ENCODE measurements at places on chromosomes 12 and 14.

DNA sequence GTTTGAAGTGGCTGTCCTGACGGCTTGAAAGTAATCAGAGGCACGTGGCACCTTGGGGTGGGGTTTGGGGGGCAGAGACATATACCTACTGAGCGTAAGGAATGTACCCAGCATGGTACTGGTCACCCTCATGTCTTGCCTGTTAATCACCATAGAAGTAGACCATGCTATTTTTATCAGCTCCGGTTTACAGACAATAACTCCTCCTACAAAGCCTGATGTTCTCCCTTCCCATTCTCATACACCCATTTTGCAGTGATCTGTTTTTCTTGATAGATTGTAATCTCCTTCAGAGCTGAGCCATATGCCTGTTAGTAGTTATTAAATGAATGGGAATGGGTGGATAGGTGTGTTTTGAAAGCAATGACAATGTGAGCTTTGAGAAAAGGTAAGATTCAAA lies 10.5 kb downstream of the EVL start:
- DNase-seq: no peak

DNA sequence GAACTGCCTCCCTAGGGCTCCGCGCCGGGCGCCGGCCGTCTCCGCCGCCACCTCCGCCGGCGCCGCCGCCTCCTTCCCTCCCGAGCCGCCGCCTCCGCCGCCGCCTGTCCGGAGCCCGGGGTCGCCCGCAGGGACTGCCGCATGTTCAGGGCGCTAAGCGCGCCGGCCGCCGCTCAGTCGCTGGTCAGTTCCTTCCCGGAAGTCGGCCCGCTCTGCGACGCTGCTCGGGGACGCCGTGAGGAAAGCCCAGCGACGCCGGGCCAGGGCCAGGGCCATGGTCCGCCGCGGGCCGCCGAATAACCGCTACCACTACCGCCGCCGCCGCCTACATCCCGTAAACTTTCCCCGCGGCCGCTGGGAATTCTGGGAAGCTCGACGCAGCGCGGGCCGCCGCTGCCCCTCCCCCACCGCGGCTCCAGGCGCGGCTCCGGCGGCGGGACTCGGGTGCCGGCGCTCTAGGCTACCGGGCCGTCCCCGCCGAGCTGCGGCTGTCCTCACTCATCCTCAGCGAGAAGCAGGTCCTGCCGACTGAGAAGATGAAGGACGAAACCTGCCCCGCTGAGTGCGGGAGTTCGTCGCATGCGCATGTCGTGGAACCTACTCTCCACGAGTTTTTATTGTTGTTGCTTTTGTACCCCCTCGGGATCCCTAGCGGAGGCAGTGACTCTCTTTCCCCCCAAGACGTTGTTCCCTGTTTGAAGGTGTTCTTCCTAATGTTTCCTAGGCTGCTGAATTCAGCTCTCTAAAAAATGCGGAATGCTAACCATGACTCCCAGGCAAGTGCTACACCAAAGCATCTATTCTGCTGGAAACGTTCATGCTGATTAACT lies at the start of gene SAV1:
SAV1 (minus strand) TSS at position 311 of the 830 bp plus-strand sequence. CDS start 339 bp downstream, outside the sequence.
- DNase-seq: peak; percentile 52

GRCh38 chr14:89540009-89540829 lies 123.2 kb upstream of the FOXN3 start:
- no peak for DNase-seq

- DNase-seq: no peak
Measured at GRCh38 chr14:101814934-101815333, 53.4 kb downstream of the PPP2R5C start.

- DNase-seq: no peak
Measured at GRCh38 chr12:109606320-109607028, 32.9 kb downstream of the MVK start.

DNA sequence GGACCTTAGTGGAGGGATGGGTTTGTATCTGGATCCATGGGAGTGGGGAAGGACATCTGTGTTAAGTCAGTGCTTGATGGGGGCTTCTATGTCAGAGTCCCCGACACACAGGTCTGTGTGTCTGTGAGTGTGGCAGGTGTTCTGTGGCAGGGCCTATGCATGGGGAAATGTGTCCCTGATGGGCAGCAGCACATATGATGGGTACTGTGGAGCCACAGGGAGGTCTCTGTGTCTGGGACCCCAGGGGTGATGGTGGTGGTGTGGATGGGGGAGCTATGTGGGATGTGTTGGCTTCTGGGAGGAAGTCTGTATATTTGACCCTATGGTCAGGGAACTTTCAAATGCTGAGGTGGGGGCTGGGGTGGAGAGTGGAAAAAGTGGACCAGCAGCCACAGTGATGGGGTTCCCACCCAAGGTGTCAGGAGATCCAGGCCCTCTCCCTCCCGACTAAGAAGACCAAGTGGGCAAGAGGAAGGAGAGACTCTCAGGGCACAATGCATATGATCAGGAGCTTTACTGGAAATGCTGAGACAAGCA lies 16.5 kb downstream of the KRT7 start:
- no peak for DNase-seq

- no peak for DNase-seq
Measured at GRCh38 chr12:80798281-80798680, 81.6 kb downstream of the MYF5 start.

GRCh38 chr14:60125918-60126317 lies 34.2 kb downstream of the PCNX4 start:
- DNase-seq: no peak

GRCh38 chr12:106082216-106083175 lies 56.3 kb downstream of the NUAK1 start:
- no peak for DNase-seq

DNA sequence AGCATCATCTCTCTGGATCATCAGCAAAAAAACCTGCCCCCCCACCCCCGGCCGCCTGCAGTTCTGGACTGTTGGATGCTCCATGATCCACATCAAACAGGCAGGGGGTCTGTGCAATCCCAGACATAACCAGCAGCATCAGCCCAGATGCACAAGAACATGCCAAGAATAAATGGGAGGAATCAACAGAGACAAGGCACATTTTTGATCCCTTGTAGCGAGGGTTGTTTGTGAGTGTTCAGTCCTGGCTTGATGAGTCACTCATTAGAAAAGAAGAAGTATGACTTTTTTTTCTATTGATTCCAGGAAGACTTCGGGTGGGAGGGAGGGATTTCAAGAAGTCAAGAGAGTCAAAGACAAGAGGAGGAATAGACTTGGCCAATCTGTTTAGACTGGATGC lies 244.2 kb downstream of the KSR2 start:
- DNase-seq: no peak

- DNase-seq: no peak
Measured at GRCh38 chr14:91998667-91999570, 40.9 kb downstream of the TRIP11 start.

- DNase-seq: no peak
Measured at GRCh38 chr14:24726480-24726879, 92.5 kb upstream of the GZMB start.

GRCh38 chr12:20487519-20487918 lies 119.2 kb downstream of the PDE3A start:
- no peak for DNase-seq

DNA sequence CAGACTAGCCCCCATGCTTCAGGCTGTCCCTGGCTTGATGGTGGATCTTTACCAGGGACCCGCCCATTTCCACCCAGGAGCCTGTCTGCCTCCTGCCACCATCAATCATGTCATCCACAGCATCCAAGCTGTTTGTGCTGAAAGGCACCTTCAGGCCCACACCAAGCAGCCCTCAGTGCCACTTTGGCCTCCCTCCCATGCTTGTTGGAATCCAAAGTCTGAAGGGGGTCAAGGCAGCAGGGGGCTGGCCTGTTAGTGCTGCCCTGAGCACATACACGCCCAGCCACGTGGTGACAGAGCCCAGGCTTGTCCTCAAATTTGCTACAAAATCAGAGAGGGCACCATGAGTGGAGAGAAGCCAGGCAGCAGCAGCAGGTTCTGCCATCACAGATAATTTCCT lies 1146.8 kb downstream of the FSCB start:
- DNase-seq: no peak

Measured in hepatic stellate cell (primary cell).